ENCODE measurements at places on chromosomes 16 and 17. TPM values are rescaled to one million over a fixed set of nuclear protein-coding genes. Genes with fewer than 3 reads are reported as not detected.

DNA sequence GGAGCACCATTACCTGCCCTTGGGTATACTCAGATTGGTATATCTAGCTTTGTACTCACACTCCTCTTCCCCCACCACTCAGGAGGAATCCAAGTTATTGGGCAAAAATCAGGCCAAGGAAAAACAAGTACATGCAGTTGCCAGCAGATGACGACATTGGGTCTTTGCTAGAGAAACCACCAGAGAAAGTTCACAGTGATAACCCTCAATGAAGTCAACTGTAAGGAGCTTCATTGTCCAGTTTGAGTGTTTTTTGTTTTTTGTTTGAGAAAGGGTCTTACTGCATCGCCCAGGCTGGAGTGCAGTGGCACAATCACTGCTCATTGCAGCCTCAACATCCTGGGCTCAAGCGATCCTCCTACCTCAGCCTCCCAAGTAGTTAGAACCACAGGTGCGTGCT is 34.6 kb upstream of the TOX3 start:
- DNase-seq = no peak
- H3K4me1 ChIP-seq = no peaks in the 10 kb centered on the region
- H3K27ac ChIP-seq = no peak overlapping the region
- H3K27me3 ChIP-seq = no peaks in the 10 kb centered on the region
- H3K36me3 ChIP-seq = no peaks in the 10 kb centered on the region

The VAT1L gene
- 18.7 TPM for total RNA-seq

DNA sequence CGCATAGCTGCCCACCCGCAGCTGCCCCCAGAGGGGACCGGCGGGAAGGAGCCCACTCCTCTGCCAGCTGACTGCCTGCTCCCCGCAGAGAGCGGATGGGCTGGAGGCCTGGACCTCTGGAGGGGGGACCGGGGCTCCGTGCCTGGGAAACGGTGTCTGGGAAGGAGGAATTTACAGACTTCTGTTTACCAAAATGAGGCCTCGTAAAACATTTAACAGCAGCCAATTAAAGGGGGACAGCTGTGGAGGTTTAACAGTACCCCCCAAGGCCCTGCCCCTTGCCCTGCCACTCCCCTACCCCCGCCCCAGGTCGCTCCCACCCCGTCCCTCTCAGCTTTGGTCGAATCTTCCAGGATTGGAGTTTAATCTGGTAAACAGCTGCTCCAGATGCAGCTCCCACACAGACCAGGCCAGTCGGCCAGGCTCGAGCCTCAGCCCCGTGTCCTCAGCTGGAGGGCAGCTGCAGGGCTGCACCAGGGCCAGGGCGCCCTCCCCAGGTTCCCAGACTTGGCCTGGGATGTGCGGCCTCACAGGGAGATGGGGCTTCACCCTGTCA is 41.1 kb downstream of the BAHCC1 start:
- H3K36me3 ChIP-seq = no peaks in the 10 kb centered on the region
- no peak overlapping the region for H3K27ac ChIP-seq
- no peaks in the 10 kb centered on the region for H3K27me3 ChIP-seq

The NARF gene
- 76.0 TPM for total RNA-seq

The MAPT gene
- 3.9 TPM for total RNA-seq

- H3K4me3 ChIP-seq = no peak overlapping the region
- no peaks in the 10 kb centered on the region for H3K36me3 ChIP-seq
These were observed 261.8 kb upstream of the PSMD7 start for GRCh38 chr16:74034862-74035261.

- no peak for DNase-seq
- H3K4me3 ChIP-seq = no peak overlapping the region
- H3K27ac ChIP-seq = no peak overlapping the region
- no peaks in the 10 kb centered on the region for H3K36me3 ChIP-seq
- no peaks in the 10 kb centered on the region for H3K4me1 ChIP-seq
These were observed 103.2 kb downstream of the SOCS1 start for GRCh38 chr16:11152677-11153331.

The HMOX2 gene
- 25.1 TPM for total RNA-seq

The KLHL10 gene
- total RNA-seq = 0.36 TPM

The ARHGAP23 gene
- total RNA-seq = 110 TPM

GRCh38 chr17:72378414-72379390 is 257.9 kb downstream of the SOX9 start:
- no peak overlapping the region for H3K4me3 ChIP-seq
- H3K27me3 ChIP-seq = no peaks in the 10 kb centered on the region
- no peaks in the 10 kb centered on the region for H3K4me1 ChIP-seq
- no peak overlapping the region for H3K27ac ChIP-seq

The LONP2 gene
- 71.8 TPM for total RNA-seq

GRCh38 chr17:17325816-17326215 is 22.6 kb downstream of the NT5M start:
- H3K4me3 ChIP-seq = no peak overlapping the region
- H3K4me1 ChIP-seq = no peaks in the 10 kb centered on the region
- peak; percentile 23 for DNase-seq

The PYY gene
- total RNA-seq = not detected

- DNase-seq = peak; percentile 69
- no peak overlapping the region for H3K27ac ChIP-seq
- peaks cover 3% of the 10 kb centered on the region for H3K4me1 ChIP-seq
- no peaks in the 10 kb centered on the region for H3K27me3 ChIP-seq
These were observed 184.4 kb downstream of the MSI2 start for GRCh38 chr17:57440522-57441269.

GRCh38 chr17:28532050-28532960 is 20.1 kb downstream of the UNC119 start:
- no peaks in the 10 kb centered on the region for H3K27me3 ChIP-seq
- H3K4me1 ChIP-seq = no peaks in the 10 kb centered on the region
- DNase-seq = no peak
- no peak overlapping the region for H3K4me3 ChIP-seq
- no peaks in the 10 kb centered on the region for H3K36me3 ChIP-seq

The CRAMP1 gene
- 24.2 TPM for total RNA-seq

- H3K27me3 ChIP-seq = no peaks in the 10 kb centered on the region
- no peak for DNase-seq
- H3K4me1 ChIP-seq = no peaks in the 10 kb centered on the region
- H3K27ac ChIP-seq = no peak overlapping the region
- H3K36me3 ChIP-seq = no peaks in the 10 kb centered on the region
- no peak overlapping the region for H3K4me3 ChIP-seq
These were observed 7.2 kb upstream of the CCDC182 start for GRCh38 chr17:57752031-57752905.

DNA sequence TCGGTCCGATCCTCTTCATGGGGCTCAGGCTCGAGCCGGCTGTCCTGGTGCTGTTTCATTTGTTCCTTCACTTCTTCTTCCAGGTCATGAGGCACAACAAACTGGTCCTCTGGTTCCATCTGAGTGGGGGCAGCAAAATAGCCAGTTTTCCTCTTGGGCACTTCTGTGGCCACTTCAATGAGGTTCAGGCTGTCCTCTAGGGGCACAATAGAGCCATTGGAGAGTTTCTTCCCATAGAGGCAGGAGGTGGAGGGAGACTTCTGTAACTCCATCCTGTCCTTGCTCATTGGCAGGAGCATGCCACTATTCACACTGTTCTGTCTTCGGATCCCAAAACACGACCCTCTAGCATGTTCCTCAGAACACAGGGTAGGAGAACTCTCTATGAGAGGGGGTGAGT is 22.9 kb downstream of the MARVELD3 start:
- H3K27me3 ChIP-seq = no peaks in the 10 kb centered on the region
- no peak overlapping the region for H3K27ac ChIP-seq
- H3K4me3 ChIP-seq = no peak overlapping the region
- H3K36me3 ChIP-seq = peaks cover 12% of the 10 kb centered on the region

DNA sequence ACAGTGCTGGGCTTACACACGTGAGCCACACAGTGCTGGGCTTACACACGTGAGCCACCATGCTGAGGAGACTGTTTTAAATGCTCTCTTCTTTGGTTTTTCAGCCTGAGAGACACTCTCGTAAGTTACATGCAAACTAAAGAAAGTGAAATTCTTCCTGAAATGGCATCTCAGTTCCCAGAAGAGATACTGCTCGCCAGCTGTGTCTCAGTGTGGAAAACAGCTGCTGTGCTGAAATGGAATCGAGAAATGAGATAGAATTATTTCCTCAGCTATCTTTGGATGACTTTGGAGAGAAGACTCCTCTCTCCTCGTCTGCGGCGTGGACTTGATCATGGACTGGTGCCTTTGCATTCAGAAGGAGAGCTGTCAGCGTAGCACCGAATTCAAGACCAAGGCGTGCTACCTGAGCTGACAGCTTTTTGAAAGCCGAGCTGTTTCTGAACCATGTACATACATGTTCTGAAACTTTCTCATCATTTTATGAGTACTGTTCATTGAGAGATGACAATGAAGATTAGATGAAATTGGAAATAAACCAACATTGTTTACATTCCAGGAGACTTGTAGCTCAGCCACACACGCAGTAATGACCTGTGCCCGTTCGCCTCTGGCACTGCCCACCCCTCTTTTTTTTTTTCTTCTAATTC is 21.6 kb upstream of the ENDOV start:
- H3K36me3 ChIP-seq = no peaks in the 10 kb centered on the region
- H3K4me3 ChIP-seq = no peak overlapping the region
- no peak overlapping the region for H3K27ac ChIP-seq
- no peaks in the 10 kb centered on the region for H3K27me3 ChIP-seq
- DNase-seq = no peak
- H3K4me1 ChIP-seq = no peaks in the 10 kb centered on the region

Measured in aorta (tissue), 5 donors.